ENCODE measurements at places on chromosomes 12 and 14.
A peak's percentile ranks its signal among the peaks of the same experiment; 100 is the strongest.

- no peak for DNase-seq
These were observed 12.6 kb upstream of the OR8S1 start for GRCh38 chr12:48512855-48513254.

DNA sequence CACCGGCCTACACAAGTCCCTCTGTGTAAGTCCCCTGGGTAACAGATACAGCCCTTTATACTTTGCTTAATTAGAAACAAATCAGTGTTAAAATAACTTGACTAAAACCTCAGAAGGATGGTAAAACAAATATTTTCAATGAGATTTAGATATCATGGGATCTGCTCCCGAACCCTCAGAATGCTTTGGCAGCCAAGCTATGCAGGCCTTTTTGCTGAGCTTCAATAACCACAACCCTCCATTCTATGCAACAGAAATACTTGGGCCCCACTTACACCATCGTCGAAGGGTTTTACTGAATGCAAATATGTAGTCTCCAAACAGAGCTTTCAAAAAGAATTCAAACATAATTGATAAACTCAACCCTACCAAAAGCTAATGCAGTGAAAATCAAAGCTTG lies 29.3 kb upstream of the PITPNM2 start:
- no peak for DNase-seq

DNA sequence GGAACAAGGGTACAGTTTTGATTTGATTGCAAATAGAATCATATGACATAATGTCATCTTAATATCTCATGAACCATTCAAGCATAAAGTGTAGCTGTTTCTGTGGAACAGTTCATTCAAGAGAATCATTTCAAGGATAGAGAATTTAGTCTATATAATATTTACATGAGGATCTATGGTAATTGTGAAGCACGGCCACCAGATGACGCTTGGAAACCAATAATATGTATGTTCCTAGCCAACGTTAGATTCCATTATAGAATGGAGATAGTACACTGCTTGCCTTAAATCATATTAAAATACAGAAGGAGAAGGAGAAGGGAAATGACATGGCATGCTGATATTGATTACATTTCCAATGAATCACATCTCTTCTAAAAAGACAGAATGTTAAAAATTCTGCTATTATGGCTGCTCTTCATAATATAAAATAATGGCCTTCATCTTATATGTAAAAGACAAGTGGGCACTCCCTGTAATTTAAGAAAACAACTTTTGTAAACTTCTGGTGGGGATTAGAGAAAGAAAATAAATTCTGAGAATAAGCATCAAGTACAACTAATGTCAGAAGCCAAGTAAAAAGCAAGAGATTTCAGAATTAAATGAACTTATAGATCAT lies 351.0 kb downstream of the NAV3 start:
- DNase-seq, result peak; percentile 6

- no peak for DNase-seq
These were observed 366.1 kb upstream of the TMPO start for GRCh38 chr12:98149270-98149669.

GRCh38 chr14:90676912-90677311 lies 139.3 kb downstream of the TTC7B start:
- DNase-seq, result no peak

DNA sequence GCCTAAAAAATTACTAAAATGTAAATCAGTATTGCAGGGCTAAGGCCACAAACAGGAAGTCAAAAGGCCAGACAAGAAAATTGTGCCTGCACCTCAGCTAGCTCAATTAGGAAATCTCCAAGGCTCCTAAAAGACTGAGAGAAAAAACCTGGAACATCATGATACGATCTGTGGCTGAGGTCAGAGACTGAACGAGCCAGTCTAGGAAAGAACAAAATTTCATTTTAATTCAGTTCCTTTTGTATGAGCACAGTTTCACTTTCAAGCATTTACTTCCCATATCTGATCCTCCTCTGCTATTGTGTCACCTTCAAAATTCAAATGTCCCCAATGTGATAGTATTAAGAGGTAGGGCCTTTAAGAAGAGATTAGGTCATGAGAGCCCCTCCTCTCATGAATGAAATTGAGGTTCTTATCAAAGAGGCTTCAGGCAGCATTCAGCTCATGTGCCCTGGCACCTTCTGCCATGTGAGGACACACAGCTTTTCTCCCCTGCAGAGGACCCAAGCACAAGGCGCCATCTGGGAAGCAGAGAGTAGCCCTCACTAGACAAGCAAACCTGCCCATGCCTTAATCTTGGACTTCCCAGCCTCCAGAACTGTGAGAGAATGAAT lies 14.8 kb downstream of the PRKAB1 start:
- DNase-seq, result no peak

DNA sequence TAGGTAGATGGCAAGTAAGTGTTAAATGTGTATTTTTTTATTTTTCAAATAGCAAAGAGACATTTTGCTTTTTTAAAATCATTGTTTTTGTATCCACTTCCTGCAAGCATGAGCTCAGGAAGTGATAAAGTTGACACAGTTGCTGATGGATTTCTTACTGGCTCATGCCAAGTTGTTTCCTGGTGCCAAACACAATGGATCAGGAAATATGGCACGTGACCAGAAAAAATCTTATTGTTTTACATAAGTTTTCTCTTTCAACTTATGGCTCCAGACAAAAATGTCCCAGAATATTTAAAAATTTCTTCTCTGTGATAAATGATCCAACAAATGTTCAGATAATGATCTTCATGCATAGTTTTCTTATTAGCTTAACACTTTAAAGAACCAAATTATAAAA lies 1279.1 kb upstream of the FLRT2 start:
- DNase-seq, result no peak

GRCh38 chr12:17618831-17619230 lies 471.2 kb downstream of the RERGL start:
- no peak for DNase-seq

- DNase-seq, result no peak
These were observed 25.8 kb downstream of the ERG28 start for GRCh38 chr14:75634848-75635247.

- DNase-seq, result no peak
These were observed 31.5 kb upstream of the KRR1 start for GRCh38 chr12:75542942-75543341.

DNA sequence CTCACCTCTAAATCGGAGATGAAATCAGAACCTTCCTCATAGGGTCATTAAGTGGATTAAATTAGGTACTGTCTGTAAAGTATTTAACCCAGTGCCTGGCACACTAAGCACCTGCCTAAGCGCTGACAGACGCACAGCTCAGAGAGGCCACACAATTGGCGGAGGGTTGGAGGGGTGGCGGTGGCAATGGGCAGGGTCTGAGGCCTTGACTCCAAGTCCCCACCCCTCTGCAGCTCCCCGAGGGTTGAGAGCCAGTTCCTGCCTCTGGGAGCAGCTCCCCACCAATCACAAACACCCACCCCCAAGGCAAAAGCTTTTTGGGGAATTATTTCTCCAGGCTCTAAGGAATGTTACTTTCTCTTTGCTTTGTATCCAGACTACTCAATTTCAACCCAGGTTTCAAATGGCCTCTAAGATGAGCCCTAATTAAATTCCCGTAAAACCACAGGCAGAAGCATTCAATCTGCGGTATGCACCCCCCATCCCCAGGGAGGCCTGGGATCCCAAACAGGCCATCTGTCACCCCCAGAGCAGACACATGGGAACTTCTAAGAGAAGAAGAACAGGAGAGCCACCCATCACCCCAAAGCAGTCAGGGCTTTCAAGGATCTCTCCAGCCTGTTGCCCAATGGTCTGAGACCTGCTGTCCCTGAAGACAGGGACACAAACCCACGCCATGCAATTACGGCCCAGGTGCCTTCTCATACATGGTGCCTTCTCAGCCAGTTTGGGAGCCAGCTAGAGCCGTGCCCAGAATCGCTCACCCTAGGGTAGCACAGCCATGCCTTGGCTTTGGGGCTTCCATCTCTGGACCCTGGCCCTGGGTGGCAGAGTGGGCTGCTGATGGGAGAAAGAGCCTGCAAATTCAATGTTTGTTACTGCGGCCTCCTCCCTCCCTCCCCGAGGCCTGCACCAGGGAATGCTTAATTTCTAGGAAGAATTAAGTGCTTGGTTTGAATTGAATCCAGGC lies 66.1 kb downstream of the CHGA start:
- no peak for DNase-seq

GRCh38 chr14:50533806-50534205 lies 1.4 kb upstream of the MAP4K5 start:
- no peak for DNase-seq

GRCh38 chr14:99875836-99876235 lies 82.6 kb downstream of the EML1 start:
- DNase-seq, result no peak

DNA sequence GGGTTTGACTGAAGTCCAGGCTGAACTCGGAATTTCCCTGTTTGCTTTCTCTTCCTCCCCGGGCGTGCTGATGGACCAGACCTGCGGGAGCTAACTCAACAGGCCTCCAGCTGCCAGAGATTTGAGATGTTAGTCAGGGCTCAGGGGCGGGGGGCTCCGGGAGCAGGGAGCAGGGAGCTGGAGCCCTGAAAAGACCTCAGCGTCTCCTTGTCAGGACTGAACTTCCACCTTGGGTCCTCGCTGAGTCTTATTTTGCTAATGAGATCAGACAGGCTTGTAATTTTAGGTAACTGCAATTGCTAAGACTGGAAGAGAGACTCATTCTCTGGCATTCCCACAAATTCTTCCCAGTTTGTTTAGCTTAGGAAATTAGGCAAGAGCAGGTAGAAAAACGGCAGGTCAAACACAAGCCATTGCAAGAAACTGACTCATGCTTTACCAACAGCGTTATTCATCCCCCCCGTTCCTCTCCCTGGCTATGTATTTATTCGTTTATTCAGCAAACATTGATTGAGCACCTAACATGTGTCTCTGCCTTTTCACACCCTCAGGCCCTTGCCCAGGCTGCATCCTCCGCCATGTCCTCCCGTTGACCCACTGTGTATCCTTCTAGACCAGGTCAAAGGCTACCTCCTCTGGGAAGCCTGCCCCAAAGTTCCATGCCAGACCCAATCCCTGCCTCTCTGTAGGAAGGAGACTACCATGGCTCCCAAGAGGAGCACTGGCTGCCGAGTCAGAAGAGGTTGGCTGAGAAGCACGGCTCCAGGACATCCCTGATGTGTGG lies 80.4 kb upstream of the DIO3 start:
- DNase-seq, result peak; percentile 91

- DNase-seq, result no peak
These were observed 369.8 kb upstream of the GARIN6 start for GRCh38 chr12:99277591-99278379.

DNA sequence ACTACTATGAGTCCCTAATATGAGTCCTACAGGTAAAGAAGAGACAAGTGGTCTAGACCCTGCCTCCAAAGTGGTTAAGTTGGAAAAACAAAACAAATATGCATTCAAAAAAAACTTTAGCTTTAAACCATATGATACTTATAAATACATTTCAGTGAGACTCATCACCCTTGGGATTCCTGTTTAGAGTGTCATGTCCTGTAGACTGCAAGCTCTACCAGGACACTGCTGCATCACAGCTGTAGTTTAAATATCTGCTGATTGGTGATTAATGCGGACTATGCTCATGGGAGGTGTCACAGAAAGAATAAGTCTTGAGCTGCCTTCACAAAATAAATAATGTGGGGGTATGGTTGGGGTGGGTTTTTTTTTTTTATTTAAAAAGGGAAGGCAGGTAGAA lies 8.8 kb upstream of the LGR5 start:
- DNase-seq, result no peak

- peak; percentile 73 for DNase-seq
These were observed 14.0 kb upstream of the TBPL2 start for GRCh38 chr14:55454264-55455002.

DNA sequence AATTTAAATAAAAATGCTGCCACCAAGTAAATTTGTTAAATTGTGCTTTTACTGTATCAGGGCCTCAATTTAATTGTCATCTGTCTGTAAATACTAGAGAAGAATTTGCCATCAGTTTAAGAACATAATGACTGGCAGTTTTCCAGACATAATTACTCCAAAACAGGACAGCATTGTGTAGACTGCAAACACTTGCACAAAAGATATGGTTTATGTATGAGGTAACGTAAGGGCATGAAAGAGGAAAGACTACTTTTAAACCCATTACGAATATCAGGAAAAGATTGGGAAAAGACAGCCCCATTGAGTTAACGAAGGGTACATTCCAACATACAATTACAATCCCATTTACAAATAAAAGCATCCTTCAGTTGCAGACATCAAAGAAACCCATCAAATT lies 59.8 kb upstream of the KRR1 start:
- DNase-seq, result no peak

GRCh38 chr12:42744539-42745182 lies 155.1 kb upstream of the PRICKLE1 start:
- no peak for DNase-seq

- no peak for DNase-seq
These were observed 32.6 kb downstream of the CCDC85C start for GRCh38 chr14:99571303-99571986.

DNA sequence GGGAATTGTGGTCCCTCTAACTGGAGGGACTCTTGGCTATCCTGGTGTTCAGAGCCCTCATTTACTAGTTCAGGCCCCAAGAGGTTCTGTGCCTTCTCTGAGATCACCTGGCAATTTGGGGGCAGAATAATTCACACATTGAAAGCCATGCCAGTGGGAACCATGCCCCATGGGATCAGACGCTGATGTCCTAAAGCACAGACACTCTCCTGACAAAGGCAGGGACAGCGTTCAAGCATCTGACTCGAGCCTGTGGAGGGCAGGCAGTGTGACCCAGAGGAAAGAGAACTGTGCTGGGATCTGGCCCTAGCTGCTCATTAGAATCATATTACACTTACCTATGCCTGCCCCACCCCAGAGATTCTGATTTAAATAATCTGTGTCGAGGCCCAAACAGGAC lies 2.4 kb upstream of the ASB2 start:
- no peak for DNase-seq

DNA sequence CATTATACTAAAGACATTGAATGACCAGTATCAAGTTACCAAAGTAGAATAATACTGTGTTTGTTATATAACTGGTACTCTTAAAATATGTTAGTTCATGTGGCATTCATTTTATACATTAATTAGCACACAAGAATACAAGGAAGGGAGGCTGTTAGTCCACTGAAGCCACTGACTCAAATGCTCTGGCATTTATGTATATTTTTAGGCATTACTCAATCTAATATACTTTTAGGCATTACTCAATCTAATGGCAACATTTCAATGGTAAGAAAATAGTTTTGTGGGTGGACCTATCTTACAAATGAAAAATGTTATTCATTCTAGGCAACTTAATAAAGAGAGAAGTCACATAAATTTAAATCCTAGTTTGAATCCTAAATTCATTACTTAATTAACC lies 874.4 kb upstream of the USP15 start:
- peak; percentile 8 for DNase-seq

- DNase-seq, result no peak
These were observed 43.9 kb upstream of the AMN1 start for GRCh38 chr12:31772685-31773222.

GRCh38 chr14:89607453-89607852 lies 190.4 kb upstream of the FOXN3 start:
- no peak for DNase-seq

DNA sequence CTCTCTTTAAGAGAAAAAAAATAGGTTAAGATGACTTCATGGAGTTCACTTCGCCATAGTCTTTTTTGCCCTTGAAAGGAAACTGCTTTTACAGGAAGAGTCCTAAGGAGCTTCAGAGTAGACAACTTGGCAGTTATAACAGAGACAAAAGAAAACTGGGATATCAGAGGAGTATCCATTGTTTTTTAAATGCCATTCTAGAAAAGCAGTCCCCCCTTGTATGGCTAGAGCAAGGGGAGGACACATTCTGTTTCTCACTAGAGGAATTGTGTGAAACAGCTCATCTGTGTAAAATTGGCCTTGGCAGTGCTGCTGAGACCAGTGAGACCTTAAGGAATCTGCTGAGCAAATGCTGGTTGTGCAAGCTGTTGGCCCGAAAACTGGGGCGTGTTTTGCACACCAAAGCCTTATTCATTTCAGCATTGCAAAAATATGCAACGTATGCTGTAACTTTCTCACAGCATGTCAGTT lies 128.0 kb downstream of the GPR135 start:
- no peak for DNase-seq

Data from RWPE1 (cell line).